Neural progenitor cell (in vitro differentiated cells): ENCODE measurements at places on chromosomes 6 and 20. TPM values are rescaled to one million over a fixed set of nuclear protein-coding genes. Genes with fewer than 3 reads are reported as not detected.

DNA sequence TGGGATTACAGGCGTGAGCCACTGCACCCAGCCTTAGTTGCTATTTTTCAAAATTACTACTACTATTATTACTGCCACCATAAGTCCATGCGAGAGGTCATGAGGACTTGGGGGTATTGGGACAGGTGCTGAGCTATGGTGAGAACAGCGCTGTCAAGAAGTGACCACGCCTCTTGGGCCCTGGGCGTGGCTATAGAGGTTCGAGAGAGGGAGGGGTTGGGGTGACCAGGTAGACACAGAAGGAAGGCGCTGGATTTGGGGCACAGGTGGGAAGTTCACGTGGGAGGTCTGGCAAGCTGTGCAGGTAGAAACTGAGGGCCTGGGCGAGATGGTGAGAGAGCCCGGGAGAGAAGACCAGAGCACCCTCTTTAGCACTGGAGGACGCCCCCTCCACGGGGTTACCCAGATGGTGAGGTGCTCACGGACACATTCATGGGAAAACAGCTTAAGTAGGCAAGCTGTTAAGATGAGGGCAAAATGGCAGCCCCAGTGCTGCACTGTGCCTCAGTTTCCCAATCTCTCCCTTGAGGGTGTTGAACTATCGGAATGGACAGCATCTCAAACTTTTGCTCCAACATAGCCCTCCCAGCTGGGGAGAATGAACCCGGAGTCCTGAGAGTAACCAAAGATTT lies 61.0 kb downstream of the RAB44 start:
- no peak for DNase-seq

GRCh38 chr6:157229132-157229618 lies 94.1 kb downstream of the TMEM242 start:
- no peak for DNase-seq

DNA sequence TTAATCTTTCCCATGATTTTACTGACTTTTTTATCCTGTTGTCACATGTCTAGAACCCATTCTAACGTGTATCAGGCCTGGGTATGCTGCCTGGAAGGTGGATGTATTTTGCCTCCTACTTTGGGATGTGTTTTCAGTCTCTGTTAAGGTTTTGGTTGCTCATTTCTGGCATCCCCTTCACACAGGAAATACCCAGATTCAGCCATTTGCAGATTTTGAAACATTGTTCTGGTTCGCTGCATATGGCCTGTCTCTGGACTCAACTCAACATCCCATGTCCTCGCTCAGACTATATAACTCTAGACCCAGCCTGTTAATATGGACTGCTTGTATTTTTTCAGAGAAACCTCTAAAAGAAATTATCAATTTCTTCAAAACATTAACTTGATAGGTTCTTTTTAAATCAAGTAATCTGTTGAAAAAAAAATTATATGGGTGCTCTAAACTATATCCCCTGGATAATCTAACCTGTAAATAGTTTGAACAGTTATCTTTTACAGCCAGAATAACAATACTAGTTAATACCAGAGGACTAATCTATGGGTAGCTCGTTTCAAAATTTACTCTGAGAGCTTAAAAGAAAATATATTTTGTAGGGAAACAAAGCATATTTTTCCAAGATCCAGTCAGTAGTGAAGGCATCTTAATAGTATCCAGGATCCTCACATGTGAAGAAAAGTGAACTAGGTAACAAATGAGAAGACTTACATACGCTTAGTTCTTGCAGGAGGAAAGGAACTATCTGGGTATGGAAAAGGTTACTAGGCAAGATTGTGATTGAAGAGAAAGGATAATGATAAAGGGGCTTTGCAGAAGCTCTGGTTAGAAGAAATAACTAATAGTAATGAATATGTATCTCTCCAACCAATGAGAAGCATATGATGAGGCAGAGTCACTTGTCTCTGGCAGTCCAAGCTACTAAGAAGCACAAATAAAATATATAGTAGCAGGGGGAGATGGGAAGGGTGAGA lies 23.4 kb upstream of the HLA-DQB1 start:
- DNase-seq: no peak

DNA sequence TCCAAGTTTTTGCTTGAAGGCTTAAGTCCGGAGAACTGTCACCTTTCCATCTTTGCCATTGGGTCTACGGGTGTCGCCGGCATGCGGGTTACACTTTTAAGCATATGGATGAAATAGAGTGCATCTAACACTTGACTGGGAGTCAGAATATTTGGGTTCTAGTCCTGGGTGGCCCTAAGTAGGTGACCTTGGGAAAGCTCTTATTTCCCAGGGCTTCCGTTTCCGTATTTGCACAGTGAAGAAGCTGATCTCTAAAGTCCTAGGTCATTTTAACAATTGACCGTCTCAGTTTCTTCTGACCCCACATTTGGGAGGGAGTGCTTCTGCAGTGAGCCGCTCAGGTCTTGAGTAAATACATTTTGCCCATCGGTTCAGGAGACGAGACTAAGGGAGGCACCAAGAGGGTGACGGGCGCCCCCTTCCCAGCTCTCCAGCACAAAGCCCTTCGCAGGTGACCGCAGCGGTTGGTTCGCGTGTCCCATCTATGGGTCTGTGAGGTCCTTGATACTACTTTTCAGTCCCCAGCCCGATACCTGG lies 651 bp upstream of the BLTP3A start:
- DNase-seq: peak; percentile 62

- no peak for DNase-seq
Measured at GRCh38 chr20:44195605-44196004, 8.6 kb upstream of the JPH2 start.

DNA sequence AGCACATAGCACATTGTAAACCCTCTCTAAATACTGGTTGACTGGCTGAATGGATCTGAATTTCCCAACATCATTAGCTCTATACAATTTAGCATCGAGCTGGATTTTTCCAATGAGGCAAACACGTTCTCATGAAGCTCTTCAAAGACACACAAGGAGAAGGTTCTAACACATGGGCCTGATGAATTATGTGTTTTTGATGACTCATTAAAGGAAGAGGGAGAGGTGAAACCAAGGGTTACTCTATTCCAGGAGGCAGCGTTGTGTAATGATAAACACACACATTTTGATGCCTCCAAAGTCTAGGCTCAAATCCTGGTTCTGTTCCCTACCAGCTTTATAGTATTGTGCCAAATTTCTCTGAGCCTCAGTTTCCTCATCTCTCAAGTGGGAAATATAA lies 84.3 kb downstream of the PFDN4 start:
- no peak for DNase-seq

DNA sequence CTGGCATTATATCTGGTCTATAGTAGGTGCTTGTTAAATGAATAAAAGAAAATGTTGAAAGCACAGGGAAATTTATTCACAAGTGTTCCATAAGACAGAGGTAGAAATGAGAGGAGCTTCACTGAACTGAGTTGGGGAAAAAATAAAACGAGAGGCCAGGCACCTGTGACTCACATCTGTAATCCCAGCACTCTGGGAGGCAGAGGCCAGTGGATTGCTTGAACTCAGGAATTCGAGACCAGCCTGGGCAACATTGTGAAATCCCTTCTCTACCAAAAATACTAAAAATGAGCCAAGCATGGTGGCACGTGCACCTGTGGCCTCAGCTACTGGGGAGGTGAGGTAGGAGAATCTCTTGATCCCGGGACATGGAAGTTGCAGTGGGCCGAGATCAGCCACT lies 28.1 kb upstream of the IBTK start:
- no peak for DNase-seq

GRCh38 chr6:108836061-108836460 lies 12.2 kb upstream of the ARMC2 start:
- DNase-seq: no peak

DNA sequence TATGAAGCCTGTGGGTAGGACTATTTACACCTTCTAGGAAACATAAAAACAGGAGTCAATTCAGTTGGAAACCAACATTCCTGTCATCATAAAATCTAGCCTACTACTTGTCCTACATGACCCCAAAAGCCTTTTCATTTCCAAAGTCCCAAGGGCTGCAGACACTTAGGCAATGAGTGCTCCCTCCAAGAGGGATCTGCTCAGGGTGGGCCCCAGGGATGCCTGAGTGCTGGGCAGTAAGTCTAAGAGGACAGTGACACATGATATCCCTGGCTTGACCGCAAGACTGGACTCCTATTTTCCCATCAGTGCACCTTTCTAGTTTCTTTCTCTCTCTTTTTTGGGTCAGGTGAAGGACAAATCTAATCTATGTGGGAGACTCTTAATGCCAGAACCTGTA lies 1101.3 kb downstream of the GRIK2 start:
- DNase-seq: no peak

GRCh38 chr6:118740372-118740771 lies 89.0 kb upstream of the CEP85L start:
- no peak for DNase-seq

- no peak for DNase-seq
Measured at GRCh38 chr20:39302312-39302711, 340.2 kb downstream of the DHX35 start.

GRCh38 chr6:86526238-86526637 lies 411.1 kb upstream of the HTR1E start:
- DNase-seq: no peak

GRCh38 chr6:111850295-111850937 lies 22.8 kb downstream of the FYN start:
- no peak for DNase-seq

DNA sequence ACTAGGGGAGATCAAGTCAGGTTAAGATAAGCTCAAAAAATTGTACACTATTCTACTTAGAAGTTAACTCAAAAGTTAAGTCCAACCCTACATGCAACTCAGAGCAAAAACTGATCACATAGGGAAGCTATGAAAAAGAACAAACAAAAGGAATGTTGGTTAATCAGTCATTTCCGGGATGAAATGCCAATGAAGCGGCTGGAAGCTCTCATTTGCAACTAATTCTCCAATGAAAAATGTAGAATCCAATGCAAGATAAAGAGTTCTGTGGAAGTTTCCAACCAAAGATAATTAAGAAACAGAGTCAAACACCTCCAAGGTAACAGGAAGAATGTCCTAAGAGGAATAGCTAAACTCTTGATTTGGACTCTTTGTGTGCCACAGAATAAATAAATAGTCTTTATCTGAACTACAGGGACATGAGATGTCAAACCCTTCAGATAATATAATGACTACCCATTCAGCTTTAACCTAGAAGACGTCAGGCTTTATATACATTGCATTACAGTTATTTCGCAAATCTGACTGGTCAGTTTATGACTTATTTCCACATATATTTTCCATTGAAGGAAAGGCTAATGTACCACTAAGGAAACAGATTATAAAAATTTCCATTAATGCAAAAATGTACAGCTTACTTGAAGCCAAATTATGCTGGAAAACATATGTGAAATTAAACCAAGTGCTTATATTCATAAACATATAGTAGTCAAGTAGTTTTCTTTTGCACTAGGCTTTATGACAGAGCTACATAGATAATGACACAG lies 48.0 kb upstream of the DST start:
- DNase-seq: no peak

DNA sequence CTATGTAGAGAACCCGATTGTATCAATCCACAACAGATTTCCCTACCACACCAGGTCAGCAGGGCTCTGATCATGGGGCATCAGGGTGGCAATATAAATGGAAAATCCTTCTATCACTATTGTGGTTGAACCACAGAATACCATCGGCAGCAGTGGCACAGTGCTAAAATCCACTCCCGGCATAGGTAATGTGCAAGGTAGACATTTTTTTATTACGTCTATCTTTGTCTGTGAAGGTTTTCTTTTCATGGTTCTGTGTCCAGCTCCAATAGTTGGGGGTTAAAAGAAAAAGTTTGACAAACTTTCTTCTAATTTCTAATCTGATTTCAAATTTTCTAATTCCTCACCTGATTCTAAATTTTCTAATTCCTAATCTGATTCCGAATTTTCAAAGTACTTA lies 302.7 kb upstream of the PREP start:
- no peak for DNase-seq

- DNase-seq: no peak
Measured at GRCh38 chr20:58791286-58791685, 59.4 kb downstream of the GNAS-AS1 start.

DNA sequence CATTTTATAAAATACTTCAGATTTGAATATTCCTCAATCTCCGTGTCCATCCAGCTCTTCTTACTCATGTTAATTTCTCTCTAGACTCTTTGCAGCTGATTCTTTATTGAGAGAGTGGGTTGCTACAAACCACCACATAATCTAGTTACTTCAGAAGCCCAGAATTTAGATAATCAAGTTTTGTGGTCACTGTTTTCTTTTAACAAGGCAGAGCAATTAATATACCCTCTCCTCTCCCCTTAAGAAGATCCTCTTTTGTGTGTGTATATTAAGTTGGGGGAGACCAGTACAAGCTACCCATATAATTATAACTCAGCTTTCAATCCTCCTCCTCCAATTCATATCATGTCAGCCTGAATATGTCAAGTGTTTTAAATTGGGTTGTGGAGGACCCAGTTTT lies 95.1 kb downstream of the IRAK1BP1 start:
- DNase-seq: no peak

GRCh38 chr20:2449386-2449785 lies 21.2 kb downstream of the SNRPB start:
- no peak for DNase-seq

GRCh38 chr6:45450831-45451230 lies 73.1 kb upstream of the SUPT3H start:
- DNase-seq: no peak

DNA sequence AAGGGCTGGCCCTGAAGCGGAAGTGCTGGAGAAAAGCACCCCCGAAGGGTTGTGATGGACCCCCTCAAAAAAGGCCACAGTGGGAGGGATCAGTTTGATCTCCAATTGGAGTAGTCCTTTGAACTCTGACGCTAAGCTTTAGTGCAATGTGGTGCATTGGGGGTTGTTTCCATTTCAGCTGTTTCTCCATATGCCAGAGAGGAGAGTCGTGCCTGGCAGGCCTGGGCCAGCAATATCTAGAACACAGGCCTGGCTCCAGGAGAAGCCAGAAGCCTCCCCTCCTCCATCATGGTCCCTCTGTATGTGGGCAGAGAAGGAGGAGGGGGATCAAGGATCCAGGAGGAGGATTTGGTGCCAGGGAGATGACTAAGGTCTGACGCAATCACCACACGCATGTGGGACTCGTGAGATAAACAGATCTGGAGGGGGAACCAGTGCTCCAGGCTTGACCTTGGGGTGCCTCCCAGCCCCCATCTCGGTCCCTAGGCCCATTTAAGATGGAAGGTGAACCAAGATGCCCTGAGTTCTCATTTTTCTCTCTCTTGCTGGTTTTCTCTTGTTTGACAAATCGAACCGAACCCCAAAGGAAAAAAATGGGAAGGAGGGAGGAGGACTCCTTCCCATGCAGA lies 517.4 kb upstream of the JARID2 start:
- DNase-seq: no peak

- peak; percentile 92 for DNase-seq
Measured at GRCh38 chr20:2206957-2207769, 88.6 kb upstream of the TGM3 start.

GSS gene
- total RNA-seq: 63.9 and 96.4 TPM in 2 replicates

BTN1A1 gene
- not detected in 2 replicates for total RNA-seq

RNASET2 gene
- 28.9 and 37.2 TPM in 2 replicates for total RNA-seq

GABRR2 gene
- 0.28 TPM in 1 of 2 replicates, not detected in the other for total RNA-seq

CCN6 gene
- total RNA-seq: not detected in 2 replicates

WFDC2 gene
- 2.7 and 5.8 TPM in 2 replicates for total RNA-seq

SYNDIG1 gene
- total RNA-seq: 1.0 and 4.7 TPM in 2 replicates

ZNF165 gene
- 1.9 and 2.1 TPM in 2 replicates for total RNA-seq

MEI4 gene
- 1.0 TPM in 2 replicates for total RNA-seq

ETV7 gene
- 0.09 and 0.11 TPM in 2 replicates for total RNA-seq

EYA2 gene
- total RNA-seq: 1.8 and 2.1 TPM in 2 replicates
